Activated naive CD4-positive, alpha-beta T cell treated with anti-CD3 and anti-CD28 coated beads, Interleukin-2, amount 50 U/mL, for 16 hours (primary cell): ENCODE measurements at places on chromosomes 7 and 10.

GRCh38 chr7:149245744-149246143 is 6.3 kb downstream of the ZNF212 start:
- DNase-seq = no peak

DNA sequence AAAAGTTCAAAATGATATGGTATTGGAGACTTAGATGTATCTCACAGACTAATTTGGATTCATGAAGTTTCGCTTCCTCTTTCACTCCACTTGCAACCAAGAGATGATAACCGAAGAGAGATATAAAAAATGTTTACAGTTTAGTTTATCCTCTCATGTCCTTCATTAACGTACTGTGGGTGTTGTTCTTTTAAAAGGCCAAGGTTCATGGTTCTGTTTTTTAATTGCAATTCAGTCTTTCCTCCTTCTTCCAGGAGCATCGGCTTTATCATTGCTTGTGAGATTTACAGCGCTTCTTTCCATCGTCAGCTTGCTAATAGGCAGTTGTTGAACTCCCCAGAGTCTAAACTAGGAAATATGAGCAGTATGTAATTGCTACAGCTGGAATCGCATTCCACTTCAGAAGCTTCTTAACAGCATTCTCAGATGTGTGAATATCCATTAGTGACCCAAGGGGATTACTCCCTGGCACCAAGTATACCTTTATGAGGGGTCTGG is 75.9 kb upstream of the HGF start:
- no peak for DNase-seq

GRCh38 chr7:119348491-119348890 is 924.5 kb upstream of the KCND2 start:
- DNase-seq = no peak

- DNase-seq = no peak
Observed at GRCh38 chr7:123569352-123570010, 11.9 kb upstream of the NDUFA5 start.

DNA sequence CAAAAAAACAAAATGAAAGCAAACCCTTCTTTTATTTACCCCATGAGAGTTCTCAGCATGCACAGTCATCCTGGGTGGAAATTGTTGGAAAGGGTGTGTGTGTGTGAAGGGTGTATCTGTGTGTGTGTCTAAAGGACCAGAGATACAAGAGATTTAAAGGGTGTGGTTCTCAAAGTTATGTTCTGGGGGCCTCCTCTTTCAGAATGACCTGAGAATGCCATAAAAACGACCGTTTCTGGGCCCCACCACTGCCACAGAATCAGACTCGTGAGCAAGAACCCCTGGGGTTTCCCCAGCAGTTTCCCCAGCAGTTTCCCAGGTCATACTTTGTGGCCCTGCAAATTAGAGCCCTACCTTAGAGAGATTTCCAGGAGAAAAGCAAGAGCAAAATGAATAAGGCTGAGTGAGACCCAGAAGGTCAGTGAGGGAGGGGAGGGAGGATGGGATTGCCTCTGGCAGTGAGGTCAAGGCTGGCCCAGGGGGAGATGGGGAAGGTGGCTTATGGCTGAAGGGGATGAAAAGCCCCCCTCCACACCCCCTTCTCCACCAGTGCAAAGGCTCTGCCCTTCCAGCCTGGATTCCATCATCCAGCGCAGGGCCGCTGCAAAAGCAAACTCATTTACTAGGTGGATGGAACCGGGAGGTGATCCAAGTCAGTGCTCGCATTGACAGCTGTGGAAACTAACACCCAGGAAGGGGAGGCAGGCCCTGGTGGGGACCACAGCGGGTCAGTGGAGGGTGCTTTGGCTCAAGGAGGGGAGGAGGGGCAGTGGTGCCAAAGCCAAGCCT is 10.2 kb downstream of the PYROXD2 start:
- no peak for DNase-seq

DNA sequence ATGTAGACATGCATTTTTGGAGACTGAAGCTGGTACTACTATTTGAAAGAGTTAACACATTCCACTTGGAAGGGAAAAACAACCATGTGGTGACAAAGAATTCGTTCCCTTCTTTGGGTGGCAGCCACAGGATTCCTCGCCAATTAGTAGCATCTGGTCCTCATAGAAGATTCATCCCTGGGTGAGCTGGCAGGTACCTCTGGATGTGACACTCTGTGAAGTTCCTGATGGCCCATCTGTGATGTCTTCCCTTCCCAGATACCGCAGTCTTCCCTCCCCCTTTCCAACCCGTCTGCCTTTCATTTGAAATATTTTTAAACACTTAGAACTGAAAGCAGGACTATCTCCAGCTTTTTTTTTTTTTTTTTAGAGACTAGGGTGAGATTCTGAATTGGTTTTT is 569.5 kb downstream of the TYW1 start:
- DNase-seq = no peak

DNA sequence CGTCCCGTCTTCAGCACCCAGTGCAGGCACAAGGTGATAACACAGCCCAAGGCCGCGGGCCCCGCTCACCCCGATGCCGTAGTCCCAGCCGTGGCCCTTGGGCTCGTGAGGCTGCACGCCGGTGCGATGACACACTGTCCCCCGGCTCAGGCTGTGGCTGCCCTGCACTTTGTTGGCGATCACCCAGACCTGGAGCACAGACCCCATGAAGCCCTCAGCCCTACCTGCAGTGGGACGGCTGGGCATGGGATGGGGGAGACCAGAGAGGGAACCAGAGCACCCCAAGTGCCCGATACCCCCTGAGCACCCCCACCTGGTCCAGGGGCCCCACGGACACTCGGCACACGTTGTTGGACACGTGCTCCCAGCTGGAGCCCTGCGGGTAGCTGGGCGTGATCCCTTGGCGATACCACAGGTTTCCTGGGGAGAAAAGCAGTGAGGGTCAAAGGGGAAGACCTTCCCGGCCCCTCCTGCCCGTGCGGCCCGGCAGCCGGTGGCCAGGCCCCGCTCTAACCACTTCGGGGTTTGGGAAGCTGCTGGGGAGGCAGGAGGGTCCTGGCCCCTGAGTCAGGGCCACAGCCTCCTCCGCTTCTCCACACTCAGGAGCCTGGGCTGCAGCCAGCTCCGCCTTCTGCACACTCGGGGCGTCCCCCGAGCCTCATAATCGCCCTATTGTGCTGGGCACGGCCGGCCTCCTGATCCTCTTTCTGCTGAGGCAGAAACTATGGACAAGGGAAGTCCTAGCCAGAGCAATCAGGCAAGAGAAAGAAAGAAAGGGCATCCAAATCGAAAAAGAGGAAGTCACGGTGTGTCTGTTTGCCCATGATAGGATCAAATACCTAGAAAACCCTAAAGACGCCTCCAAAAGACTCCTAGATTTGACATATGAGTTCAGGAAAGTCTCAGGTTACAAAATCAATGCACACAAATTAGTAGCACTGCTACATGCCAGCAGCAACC is 6.7 kb downstream of the BHLHA15 start:
- no peak for DNase-seq

DNA sequence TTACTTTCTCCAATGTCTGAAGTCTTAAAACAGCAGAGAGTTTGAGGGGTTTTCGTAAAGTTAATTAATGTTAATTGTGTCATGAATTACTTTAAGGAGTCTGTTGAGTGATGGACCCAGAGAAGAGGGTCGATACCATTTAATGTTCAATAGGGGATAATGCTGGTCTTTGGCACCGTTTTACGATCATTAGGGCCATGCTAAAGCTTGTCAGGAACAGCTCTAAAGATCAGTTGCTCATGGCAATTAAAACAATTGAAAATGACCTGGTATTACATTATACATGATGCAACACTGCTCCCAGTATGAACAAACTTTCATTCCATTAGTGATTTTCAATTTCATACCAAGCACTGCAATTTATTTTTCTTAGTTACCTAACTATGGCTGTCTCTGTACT is 296.9 kb downstream of the ETV1 start:
- DNase-seq = no peak

GRCh38 chr10:3853547-3854303 is 68.7 kb upstream of the KLF6 start:
- no peak for DNase-seq

DNA sequence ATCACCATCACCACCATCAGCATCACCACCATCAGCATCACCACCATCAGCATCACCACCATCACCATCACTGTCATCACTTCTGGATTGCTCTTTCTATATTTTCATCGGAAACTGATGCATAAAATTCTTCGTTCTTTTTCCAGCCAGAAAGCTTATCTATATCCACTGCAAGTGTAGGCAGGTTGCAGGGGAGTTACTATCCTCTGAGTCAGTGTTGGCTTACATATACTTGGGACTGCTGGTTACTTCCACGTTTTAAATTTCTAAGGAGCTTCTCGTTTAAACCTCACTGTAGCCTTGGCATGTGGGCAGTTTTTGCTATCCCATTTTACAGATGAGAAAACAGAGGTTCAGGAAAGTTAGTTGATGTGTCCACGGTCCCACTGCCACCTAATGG is 66.1 kb downstream of the FOXL3 start:
- no peak for DNase-seq

- DNase-seq = no peak
Observed at GRCh38 chr10:90640756-90641155, 217.1 kb downstream of the HTR7 start.

- DNase-seq = no peak
Observed at GRCh38 chr10:21261842-21262294, 263.6 kb downstream of the SKIDA1 start.

DNA sequence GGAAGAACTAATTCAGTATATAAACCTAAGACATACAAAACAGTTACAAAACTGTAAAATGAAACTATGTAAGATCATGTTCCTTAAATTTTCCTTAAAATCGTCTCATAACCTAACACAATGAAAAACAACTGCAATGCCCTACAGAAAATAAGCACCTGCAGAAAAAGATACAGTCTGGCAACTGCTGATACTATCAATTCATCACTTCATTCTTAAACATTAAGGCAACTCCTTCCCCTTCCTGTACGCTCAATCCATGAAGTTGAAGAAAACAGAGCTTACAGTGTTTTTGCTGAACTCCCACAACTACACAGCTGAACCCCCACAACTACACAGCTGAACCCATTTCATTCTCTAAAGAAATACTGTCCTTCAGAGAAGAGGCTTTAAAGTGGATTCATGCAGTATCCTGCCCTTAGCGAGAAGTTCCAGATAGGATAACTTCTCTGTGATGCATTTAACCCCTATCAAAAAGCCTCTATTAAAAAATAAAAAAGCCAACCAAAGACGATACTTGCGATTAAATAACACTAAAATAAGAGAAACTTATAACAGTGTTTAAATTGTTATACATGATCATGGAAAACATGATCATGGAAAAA is 50.0 kb downstream of the JMJD1C start:
- DNase-seq = no peak

GRCh38 chr7:46165276-46165675 is 244.2 kb upstream of the IGFBP3 start:
- no peak for DNase-seq
